ENCODE measurements at places on chromosomes 7 and 10. TPM values are rescaled to one million over a fixed set of nuclear protein-coding genes. Genes with fewer than 3 reads are reported as not detected.

Gene PRR15
- total RNA-seq: 64.9 TPM

Gene MSMB
- not detected for total RNA-seq

Gene RBP4
- 0.57 TPM for total RNA-seq

Gene FAM25G
- not detected for total RNA-seq

Gene MYL10
- not detected for total RNA-seq

Gene HOXA2
- 6.5 TPM for total RNA-seq

Gene NUTM2A
- 1.5 TPM for total RNA-seq

Gene VWDE
- total RNA-seq: 28.8 TPM

Gene TMEM184A
- 21.4 TPM for total RNA-seq

Gene SP4
- 6.1 TPM for total RNA-seq

DNA sequence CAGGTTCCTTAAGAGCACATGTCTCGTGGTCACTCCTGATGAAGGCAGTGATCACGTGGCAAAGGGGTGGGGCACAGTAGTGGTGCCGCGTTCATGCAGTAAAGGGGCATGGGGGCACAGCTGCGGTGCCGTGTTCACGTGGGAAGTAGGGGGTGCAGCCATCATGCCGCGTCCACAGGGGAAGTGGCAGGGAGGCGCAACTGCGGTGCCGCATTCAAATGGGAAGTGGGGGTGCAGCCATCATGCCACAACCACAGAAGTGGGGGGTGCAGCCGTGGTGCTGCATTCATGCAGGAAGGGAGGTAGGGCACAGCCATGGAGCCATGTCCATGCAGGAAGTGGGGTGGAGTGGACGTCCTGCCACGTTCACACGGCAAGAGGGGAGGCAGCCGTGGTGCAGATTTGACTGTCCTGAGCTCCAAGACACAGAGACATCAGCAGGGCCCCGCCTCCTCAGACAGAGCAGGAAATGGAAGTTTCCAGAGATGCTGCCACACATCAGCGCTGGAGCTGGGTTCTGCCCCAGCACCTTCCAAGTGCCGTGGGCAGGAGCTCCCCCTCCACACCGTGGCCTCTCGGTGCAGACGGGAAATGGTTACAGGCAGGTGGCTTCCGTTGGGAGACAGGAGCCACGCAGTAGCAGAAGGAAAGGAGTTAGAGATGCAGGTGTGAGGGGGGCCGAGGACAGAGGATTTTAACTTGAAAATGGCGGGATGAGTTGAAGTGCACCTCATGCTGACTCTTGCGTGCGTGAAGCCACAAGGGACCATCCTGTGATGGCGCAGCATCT lies 95.0 kb upstream of the DDC start:
- DNase-seq: no peak

DNA sequence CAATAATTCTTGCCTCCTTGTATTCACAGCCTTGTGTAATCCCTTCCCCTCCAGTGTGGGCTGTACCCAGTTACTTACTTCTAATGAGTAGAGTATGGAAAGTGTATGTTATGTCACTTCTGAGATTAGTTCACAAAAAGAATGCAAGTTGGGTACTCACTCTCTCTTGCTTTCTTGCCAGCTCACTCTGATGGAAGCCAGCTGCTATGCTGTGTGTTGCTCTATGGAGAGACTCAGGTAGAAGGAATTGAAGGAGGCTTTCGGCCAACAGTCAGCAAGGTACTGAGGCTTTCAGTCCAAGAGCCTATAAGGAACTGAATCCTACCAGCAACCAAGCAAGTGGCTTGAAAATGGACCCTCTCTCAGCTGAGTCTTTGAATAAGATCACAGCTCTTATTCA lies 9.7 kb upstream of the BICC1 start:
- no peak for DNase-seq

GRCh38 chr7:92833766-92834506 lies 2.4 kb downstream of the CDK6 start:
- peak; percentile 52 for DNase-seq

GRCh38 chr10:83582407-83583095 lies 556.8 kb upstream of the GHITM start:
- DNase-seq: no peak

- no peak for DNase-seq
Measured at GRCh38 chr7:46720761-46721160, 799.7 kb upstream of the IGFBP3 start.

DNA sequence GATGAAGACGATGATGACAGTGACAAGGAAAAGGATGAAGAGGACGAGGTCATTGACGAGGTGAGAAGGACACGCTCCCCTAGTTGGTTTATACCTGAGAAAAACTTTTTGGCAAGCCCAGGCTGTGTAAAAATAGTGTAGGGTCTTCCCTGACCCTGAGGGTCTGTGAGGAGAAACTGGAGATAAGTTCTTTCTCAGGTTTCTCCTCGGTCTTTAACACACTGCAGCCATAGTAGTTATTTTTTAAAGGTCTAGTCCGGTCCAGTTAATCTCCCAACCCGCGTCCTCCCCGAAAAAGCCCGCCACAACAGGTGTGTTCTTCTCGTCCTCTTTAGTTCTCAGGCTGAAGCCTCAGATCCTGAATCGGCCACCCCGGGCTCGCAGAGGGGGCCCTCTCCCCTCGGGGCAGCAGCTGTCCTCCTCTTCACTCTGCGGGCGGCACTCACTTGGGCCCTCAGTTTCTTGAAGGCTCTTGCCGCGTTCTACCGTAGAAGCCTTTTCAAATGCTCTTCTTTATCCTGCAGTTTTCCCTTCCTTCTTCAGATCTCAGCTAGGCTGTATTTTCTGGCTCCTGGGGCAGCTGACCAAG lies 411 bp downstream of the BCCIP start:
- no peak for DNase-seq

DNA sequence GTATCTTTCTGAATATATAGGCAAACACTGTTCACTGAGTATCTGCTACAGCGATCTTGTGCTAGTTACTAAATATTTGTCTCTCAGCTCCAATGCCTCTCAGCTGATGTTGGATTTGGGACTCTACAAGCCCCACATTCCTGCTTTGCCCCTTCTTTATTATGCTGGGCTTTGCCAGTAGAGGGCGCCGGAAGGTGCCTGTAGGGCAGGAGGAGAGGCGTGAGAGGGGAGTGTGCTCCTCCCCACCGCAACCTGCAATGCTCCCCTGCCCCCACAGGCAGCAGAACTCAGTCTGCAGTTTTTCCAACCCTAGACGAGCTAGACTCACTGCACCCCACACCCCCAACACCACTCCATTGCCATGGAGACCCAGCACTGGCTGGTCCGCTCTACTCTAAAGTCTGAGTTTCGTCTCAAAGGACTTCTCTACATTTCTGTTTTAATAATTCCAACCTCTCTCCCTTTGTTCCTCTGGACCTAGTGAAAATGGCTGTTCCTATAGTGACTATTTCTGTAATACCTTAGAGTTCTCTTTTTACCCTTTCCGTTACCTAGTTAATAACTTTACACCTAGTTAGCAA lies 337.6 kb downstream of the CCSER2 start:
- peak; percentile 1 for DNase-seq

- DNase-seq: no peak
Measured at GRCh38 chr10:7243139-7243538, 167.7 kb downstream of the SFMBT2 start.

GRCh38 chr10:133422223-133422806 lies 2.1 kb downstream of the SPRN start:
- DNase-seq: no peak

DNA sequence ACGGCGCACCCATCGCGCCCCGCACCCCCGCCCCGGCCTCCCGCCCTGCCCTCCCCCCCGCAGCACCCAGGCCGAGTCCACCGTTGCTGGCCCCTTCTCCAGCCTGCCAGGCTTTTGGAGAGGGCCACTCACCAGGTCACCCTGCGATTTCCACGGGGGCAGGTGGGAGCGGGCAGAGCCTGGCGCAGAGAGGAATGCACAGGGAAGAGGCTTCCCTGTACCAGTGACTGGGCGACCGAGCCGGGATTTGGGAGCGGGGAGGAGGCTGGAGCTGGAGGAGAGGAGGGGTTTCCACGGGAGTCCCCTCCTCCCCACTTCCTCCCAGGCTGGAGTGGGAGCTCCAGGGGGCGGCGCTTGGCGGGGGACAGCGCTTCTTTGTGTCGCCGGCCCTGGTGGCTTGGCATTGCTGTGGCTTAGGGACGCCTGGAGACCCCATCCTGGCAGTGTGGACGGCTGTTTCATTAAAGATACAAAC lies 19.3 kb downstream of the TCAF1 start:
- DNase-seq: peak; percentile 62

- DNase-seq: no peak
Measured at GRCh38 chr7:107680478-107680877, 19.9 kb downstream of the SLC26A4 start.

GRCh38 chr7:36868727-36869411 lies 144.6 kb upstream of the AOAH start:
- DNase-seq: no peak

- no peak for DNase-seq
Measured at GRCh38 chr7:158683541-158683940, 21.1 kb downstream of the NCAPG2 start.

DNA sequence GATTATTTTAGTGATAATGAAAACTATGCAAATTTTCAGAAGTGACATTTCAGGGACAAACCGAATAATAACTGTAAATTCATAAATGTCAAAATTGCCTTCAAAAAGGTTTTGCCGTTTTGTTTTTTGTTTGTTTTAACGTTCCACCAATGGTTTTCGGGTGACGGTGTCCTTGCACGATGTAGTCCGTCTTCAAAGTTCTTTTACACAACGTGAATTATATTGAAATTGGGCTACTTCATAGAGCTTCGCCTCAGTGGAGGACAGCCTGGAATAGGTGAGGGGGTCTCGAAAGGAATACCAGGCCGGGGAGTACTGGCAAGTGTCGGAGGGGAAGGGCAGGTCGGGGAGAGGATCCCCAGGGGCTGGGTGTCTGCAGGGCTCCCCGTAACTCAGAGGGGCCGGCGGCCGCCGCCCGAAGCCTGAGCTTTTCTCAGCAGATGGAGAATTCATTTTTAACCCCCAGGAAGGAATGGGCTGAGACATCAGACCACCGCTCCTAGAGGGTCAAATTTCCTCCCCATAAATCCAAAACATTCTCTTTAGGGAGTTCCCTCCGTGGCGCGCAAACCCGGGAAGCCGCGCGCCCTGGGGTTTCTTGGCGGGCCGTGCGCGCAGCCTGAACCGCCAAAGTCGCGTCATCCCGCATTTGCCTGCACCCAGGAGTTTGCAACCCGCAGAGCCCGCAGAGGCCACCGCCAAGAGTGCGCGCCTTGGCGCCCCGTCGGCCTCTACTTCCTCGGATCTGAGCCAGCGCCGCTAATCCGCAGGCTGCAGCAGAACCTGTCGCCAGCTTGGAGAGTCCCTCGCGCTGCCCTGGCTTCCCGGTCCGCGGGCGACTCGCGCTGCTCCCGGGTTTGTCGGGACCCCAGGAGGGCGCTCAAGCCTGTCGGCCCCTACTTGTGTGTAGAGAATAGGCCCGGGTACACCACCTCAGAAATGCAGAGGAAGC lies 17.3 kb upstream of the EVX1 start:
- no peak for DNase-seq

DNA sequence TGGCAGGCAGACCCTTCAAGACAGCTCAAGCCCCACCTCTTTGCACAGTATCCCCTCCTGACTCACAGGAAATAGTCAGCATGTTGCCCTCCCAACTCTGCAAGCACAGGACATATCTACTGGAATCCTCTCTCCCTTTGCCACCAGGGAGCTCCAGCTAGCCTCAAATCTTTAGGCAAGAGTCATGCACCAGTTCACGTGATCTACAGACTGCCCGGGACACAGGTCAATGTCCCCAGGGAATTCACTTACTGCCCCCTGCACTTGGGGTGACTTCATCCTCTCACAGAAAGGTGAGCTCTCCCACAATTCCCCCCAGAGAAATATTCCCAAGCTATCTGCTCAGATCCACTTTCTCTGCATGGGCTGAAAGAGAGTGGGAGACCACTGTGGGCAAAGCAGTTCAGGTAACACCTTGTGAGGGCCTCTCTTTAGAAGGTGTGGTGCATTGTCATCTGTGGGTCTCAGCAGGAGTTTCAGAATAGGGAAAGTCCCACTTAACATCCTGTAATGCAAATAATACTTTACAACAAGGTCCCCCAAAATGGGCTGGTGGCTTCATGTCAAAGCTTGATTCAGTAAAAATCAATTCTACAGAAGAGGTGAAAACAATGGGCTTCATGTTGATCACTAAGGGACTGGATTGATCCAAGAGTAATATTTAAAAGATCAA lies 129.9 kb downstream of the NOC3L start:
- DNase-seq: no peak
